Bronchus fibroblast of lung (primary cell): ENCODE measurements at places on chromosomes 5 and 9. TPM values are rescaled to one million over a fixed set of nuclear protein-coding genes. Genes with fewer than 3 reads are reported as not detected.

The GNA14 gene
- under 0.01 and 0.17 TPM in 2 replicates for total RNA-seq

The IFNA21 gene
- total RNA-seq: not detected in 2 replicates

The IFNA6 gene
- total RNA-seq: not detected in 2 replicates

The PCDHA2 gene
- total RNA-seq: not detected in 2 replicates

The ZNF622 gene
- total RNA-seq: 27.5 and 30.6 TPM in 2 replicates

The KIF27 gene
- 0.67 and 1.5 TPM in 2 replicates for total RNA-seq

The AQP3 gene
- total RNA-seq: 2.4 and 3.5 TPM in 2 replicates

The RGMB gene
- 56.5 and 67.8 TPM in 2 replicates for total RNA-seq

The TNFSF8 gene
- not detected in 2 replicates for total RNA-seq

The SEMA5A gene
- total RNA-seq: 6.4 and 6.7 TPM in 2 replicates

The ACOT12 gene
- total RNA-seq: 0.84 and 1.2 TPM in 2 replicates

The HABP4 gene
- total RNA-seq: 14.3 and 19.3 TPM in 2 replicates

The ANXA6 gene
- total RNA-seq: 398 and 405 TPM in 2 replicates

The PCDHGA5 gene
- total RNA-seq: 0.15 and 0.34 TPM in 2 replicates

The UBAP1 gene
- 22.9 and 25.9 TPM in 2 replicates for total RNA-seq

The N4BP3 gene
- total RNA-seq: 0.34 and 0.45 TPM in 2 replicates

The RCL1 gene
- total RNA-seq: 11.4 and 12.9 TPM in 2 replicates

The CARD9 gene
- total RNA-seq: 1.9 and 2.4 TPM in 2 replicates

The ANKRD34B gene
- not detected in 2 replicates for total RNA-seq

The DEPDC1B gene
- total RNA-seq: 13.3 and 16.4 TPM in 2 replicates

The POU5F2 gene
- total RNA-seq: under 0.01 TPM in 2 replicates

The PALM2AKAP2 gene
- 0.67 and 2.1 TPM in 2 replicates for total RNA-seq

The HAND1 gene
- not detected in 2 replicates for total RNA-seq
